ENCODE measurements at places on chromosomes 2 and 18.

- DNase-seq: peak; percentile 22
Observed at GRCh38 chr2:48946449-48947048, 191.0 kb upstream of the LHCGR start.

- DNase-seq: no peak
Observed at GRCh38 chr2:173124441-173124840, 48.8 kb downstream of the MAP3K20 start.

GRCh38 chr2:85868822-85869221, 20.0 kb downstream of the ST3GAL5 start:
- no peak for DNase-seq

DNA sequence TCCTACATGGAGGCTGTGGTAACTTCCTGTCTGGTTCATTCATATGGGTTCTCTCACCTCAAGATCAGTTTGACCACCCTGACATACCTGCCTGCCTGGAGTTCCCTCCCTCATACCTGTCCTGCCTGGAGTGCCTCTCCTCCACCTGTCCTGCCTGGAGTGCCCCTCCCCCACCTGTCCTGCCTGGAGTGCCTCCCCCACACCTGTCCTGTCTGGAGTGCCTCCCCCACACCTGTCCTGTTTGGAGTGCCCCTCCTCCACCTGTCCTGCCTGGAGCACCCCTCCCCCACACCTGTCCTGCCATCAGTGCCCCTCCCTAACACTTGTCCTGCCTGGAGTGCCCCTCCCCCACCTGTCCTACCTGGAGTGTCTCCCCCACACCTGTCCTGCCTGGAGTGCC, 461.9 kb downstream of the PTPRM start:
- no peak for DNase-seq
